Activated CD8-positive, alpha-beta memory T cell treated with anti-CD3 and anti-CD28 coated beads for 48 hours (primary cell): ENCODE measurements at places on chromosomes 7 and 10.

GRCh38 chr7:47973739-47974138, 5.7 kb downstream of the HUS1 start:
- DNase-seq = no peak

DNA sequence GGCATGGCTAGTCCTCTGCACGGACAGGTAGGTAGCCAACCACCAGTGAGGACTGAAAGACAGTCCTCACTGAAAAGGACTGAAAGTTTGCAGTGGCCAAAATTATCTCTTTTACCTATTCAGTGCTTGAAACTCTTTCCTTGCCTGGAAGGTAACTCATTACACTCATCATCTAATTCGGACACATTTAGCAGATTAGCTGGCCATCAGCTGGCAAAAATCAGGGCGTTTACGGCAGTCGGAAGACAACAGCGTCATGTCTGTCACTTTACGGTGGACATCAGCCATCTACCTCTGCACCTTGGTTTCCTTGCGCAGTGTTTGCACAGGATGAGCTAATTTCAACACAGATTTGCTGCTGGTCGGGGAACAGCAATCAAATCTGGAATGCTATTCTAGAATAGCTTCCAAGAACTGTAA, 740 bp downstream of the ANXA7 start:
- peak; percentile 12 for DNase-seq

DNA sequence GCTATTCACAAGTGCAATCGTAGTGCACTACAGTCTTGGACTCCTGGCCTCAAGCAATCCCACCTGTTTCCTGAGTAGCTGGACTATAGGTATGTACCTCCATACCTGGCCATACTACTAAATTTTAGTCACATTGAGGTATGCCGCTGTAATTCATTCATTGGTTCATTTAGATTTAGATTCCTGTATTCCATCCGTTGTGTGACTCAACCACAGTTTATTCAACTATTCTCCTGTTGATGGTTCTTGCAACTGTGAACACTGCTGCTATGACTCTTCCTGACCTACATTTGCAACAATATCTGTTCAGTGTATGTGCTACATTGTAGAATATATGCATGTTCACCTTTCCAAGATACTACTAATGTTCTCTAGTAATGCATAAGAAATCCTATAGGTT, 8.0 kb upstream of the ZCCHC24 start:
- DNase-seq = no peak

DNA sequence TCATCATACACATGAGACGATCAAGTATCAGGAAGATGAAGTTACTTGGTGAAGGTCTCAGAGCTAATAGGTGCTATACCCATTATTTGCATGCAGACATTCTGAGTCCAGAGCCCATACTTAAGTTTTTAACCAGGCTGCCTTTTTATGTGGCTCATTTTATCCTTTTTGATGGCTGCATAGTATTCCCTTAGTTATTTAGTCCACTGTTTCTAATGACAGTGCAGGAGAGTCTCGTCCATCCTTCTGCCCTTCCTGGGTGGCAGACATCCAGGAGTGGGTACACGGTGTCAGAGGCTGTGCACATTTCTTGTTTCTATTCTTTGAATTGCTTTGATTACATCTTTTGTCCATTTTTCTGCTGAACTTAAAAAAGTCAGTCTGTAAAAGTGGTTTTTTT, 11.8 kb downstream of the PPP2R2D start:
- DNase-seq = no peak

DNA sequence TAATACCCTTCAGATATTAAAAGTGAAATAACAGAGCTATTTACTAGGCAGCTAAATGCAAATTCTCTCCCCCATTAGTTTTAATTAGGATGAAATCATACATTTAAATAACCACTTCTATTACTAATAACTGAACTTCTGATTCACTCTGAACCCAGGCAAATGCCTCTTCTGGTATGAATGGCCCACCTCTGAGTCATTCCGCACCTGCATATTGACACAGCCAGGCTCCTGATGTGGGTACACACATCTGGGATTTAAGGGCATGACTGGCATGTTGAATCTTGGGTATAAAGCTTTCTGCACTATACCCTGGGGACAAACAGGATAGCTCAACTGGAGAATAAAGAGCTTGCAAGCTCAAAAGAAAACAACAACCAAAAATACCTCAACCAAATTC, 140.9 kb downstream of the AUTS2 start:
- DNase-seq = no peak

- DNase-seq = no peak
Observed at GRCh38 chr7:98105942-98106544, 619 bp upstream of the LMTK2 start.
